Fibroblast of skin of scalp (primary cell): ENCODE measurements at places on chromosomes 7 and 10.

GRCh38 chr10:116300542-116300941, 23.7 kb upstream of the CCDC172 start:
- DNase-seq: peak; percentile 33

DNA sequence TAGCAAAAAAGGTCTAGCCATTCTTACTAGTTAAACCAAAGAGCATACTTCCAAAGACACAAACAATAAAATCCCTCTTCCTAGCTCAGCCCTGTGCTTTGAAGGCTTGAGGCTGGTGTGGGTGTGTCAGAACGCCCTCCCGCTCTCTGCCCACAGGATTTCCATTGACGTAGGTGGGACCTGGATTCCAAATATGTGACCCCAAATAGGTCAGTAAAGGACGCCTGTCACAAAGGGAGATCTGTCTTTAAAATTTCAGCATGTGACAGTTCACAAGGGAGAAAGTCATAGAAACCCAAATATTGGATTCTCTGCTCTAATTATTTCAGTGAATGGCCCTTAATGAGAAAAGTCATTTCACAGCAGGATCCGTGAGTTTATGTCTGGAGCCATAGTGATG, 39.9 kb upstream of the LYZL1 start:
- DNase-seq: no peak

- DNase-seq: peak; percentile 68
Measured at GRCh38 chr10:33271969-33272583, 62.4 kb downstream of the NRP1 start.

- DNase-seq: no peak
Measured at GRCh38 chr7:124246262-124246863, 213.5 kb upstream of the TMEM229A start.

DNA sequence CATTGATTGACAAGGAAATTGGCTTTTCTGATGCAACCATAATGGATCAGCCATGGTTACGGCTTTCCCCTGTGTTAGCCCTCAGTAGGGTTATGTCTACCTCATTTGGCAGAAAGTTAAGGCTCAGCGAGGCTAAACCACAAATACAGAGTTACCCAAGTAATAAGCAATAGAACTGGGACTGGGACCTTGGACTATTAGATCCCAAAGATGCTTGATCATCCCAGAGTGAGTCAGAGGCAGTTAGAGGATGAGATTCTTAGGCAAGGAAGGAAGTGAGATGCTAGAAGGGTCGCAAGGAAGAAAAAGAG, 401.4 kb downstream of the TNS3 start:
- DNase-seq: no peak

- DNase-seq: peak; percentile 67
Measured at GRCh38 chr10:113073549-113074189, 123.6 kb downstream of the TCF7L2 start.

- no peak for DNase-seq
Measured at GRCh38 chr7:1691601-1692514, 21.8 kb downstream of the ELFN1 start.

DNA sequence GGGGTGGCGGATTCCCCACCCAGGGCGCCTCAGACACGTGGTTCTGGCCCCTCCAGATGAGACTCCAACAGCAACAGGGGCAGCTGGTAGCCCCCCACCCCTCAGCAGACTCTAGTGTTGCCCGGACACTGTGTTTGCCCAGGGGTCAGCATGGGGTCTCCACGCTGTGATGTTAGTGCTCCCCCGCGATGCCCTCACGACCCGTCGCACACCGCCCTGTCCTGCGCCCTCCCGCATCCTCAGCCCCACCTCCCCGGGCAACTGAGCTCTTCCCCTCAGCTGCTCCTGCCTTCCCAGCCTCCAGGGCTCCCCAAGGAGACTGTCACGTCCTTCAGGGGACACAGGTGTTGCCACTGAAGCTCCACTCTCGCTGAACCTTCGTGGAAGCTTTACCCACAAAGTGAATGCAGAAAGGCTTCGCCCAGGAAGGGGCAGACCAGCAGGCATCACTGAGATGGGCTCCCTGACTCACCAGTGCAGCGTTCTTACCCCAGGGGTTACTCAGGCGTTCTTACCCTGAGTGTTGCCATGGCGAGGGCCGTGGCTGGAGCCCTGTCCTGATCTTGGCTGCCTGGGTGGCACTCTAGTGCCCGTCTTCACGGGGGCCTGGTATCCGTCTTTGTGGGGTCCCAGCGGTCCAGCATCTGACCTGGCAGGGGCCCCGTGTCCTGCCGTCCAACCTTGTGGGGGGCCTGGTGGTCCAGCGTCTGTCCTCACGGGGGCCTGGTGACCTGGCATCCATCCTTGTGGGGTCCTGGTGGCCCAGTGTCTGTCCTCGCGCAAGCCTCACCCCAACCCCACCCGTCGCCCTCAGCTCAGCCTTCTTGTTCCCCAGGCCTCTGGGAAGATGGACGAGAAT, 14.6 kb downstream of the DPYSL4 start:
- DNase-seq: no peak

- DNase-seq: no peak
Measured at GRCh38 chr10:70054902-70055301, 2.3 kb downstream of the MACROH2A2 start.

GRCh38 chr10:14456218-14456869, 125.6 kb upstream of the FRMD4A start:
- DNase-seq: no peak

GRCh38 chr10:79066411-79067240, 2.1 kb upstream of the ZMIZ1 start:
- DNase-seq: peak; percentile 50
